Right cardiac atrium (tissue), 5 donors: ENCODE measurements at places on chromosomes 5 and 9. TPM values are rescaled to one million over a fixed set of nuclear protein-coding genes. Genes with fewer than 3 reads are reported as not detected.

Gene ZNF367
- 1.6 TPM for total RNA-seq

Gene PCDHA1
- not detected for total RNA-seq

Gene GNA14
- 4.3 TPM for total RNA-seq

Gene PCDHGC3
- 19.6 TPM for total RNA-seq

Gene SPATA31A7
- total RNA-seq, result not detected
